ENCODE measurements at places on chromosomes 4 and X.

GRCh38 chrX:31228909-31229308, 157.1 kb upstream of the FTHL17 start:
- DNase-seq, result no peak

DNA sequence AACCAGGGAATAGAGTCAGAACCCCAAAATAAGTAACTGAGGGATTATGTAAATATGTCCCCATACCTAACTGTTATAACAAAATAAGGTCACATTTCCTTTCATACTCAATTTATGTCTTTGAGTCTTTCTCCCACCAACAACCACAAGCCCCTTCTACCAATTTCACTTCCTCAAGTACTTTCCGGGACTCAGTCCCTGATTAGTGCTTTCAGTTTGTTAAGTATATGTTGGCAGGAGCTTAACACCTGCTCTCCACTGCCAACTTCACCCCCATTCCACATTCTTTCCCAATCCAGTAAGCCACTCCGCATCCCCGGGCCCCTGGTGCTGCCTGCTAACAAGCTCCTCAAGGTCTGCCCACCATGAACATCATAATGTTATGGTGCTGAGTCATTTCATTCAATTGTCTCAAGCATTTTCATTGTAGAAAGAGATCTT, 71.3 kb upstream of the SPRY1 start:
- peak; percentile 52 for DNase-seq

DNA sequence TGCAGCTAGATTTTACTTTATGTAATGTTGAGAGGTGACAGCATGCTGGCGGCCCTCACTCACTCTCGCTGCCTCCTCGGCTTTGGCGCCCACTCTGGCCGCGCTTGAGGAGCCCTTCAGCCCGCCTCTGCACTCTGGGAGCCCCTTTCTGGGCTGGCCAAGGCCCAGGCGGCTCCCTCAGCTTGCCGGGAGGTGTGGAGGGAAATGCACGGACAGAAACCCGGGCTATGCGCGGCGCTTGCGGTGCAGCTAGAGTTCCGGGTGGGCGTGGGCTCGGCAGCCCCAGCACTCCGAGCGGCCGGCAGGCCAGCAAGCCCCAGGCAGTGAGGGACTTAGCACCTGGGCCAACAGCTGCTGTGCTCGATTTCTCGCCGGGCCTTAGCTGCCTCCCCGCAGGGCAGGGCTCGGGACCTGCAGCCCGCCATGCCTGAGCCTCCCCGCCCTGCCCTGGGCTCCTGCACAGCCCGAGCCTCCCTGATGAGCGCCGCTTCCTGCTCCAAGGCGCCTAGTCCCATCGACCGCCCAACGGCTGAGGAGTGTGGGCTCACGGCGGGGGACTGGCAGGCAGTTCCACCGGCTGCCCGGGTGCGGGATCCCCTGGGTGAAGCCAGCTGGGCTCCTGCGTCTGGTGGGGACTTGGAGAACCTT, 128.7 kb downstream of the GASK1B start:
- DNase-seq, result no peak

DNA sequence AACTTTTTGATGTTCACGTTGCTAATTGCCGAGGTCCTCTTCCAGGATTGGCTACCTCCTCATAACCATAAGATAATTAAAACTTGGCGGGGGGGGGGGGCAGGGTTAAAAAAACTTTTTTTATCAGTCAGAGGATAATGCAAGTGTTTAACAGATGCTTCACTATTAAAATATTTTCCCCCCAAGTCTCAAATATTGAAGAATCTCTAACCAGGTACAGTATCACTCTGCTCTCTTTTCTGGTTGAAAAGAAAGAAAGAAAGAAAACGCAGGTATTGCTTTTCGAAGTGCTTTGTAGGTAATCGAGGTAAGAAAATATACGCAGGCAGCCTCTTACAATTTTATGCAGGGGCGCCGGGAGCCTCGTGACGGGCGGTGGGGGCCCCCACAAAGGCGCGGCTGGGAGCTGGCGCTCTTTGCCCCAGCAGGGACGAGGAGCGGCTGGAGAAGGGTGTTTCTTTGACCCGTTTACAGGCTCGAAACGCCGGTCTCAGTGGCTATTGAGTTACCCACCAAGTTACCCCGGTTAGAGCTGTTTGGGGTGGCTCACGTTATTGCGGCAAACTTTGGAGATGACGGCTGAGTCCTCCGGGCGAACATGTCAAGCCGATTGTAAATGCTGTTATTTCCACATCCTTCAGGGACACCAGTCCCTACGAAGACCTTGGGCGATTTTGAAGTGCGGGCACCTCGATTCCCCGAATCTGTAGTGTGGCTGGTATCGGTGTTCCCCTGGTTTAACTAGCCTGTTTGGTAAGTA, 477 bp upstream of the HAND2 start:
- DNase-seq, result no peak

- no peak for DNase-seq
Measured at GRCh38 chrX:37332987-37333658, 16.0 kb upstream of the PRRG1 start.

DNA sequence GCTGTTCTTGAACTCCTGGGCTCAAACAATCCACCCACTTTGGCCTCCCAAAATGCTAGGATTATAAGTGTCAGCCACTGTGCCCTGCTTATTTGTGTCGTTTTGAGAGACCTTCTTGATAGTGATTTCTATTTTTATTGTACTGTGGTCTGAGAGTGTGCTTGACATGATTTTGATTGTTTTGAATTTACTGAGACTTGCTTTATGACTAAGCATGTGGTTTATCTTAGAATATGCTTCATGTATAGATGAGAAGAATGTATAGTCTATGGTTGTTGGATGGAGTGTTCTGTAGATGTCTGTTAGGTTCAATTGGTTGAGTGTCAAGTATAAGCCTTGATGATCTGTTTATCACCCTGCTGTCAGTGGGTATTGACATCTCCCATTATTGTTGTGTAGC, 789.3 kb downstream of the IL1RAPL1 start:
- DNase-seq, result no peak

DNA sequence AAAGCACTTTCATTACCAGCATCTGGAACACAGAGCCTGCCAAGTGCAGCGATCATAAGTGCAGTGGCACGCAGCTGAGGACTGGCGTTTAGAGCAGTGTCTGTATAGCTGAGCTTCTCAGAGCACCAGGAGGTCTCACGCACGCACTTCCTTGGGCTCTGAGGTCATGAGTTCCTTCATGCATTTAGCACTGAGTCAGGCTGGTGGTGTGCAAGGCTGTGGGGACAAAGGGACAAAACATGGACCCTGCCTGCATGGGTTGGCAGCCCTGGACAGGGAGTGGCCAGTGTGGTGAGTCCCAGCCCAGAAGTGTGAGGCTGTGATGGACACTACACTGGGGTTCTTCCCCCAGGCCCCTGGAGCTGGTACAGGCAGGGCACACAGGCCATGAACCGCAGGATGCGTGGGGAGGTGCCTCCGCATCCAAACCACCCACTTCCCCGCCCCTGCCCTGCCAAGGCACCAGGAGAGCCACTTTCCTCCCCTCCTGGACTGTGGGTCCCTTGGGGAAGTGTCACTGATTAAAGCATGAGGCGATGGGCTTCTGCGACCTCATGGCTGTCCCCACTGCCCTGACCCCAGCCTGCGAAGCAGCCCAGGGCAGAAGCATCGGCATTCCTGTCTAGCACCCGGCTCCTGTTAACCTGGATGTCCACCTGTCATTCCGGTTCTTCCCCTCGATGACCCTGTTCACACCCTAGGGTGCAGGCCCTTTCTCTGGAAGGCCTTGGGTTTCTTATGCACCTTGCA, 37.2 kb upstream of the GPR78 start:
- DNase-seq, result no peak

- DNase-seq, result no peak
Measured at GRCh38 chr4:112736718-112737135, 99.8 kb downstream of the LARP7 start.

DNA sequence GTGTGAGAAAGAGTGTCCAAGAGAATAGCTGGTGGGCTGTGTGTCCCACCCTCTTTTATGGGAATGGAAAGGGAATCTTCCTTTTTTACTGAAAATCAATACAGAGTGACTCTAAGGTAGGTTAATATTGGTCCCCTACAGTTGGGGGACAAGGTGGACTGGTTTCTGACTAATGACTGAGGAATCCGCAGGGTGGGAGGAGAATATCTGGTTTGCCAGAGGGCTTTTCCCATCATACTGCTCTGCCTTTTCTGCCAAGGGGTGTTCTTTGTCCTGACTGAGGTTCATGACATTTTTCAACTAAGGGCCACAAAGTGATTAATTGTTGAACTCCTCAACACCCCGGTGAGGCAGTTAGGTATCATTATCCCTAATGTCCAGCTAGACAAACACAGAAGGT, 261.6 kb downstream of the SPATA18 start:
- DNase-seq, result no peak

- DNase-seq, result no peak
Measured at GRCh38 chr4:114535725-114536124, 62.9 kb upstream of the UGT8 start.

DNA sequence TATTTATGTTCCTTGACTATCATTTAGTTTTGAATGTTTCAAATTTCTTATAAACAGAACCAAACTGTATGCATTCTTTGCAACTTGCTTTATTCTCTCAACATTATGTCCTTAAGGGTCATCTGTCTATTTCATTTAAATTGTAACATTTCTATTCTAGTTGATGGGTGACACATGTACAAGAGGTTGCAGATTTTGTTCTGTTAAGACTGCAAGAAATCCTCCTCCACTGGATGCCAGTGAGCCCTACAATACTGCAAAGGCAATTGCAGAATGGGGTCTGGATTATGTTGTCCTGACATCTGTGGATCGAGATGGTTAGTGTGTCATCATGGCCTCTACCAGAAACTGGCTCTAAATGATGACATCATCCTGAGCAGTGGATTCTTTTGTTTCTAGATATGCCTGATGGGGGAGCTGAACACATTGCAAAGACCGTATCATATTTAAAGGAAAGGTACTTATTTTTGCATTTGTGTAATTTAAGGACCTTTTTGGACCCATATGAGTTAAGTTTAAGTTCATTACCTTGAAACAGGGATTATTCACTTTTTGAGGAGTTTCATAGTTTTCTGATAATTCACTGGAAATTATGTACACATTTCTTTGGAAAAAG, 6.1 kb downstream of the LIAS start:
- peak; percentile 81 for DNase-seq

DNA sequence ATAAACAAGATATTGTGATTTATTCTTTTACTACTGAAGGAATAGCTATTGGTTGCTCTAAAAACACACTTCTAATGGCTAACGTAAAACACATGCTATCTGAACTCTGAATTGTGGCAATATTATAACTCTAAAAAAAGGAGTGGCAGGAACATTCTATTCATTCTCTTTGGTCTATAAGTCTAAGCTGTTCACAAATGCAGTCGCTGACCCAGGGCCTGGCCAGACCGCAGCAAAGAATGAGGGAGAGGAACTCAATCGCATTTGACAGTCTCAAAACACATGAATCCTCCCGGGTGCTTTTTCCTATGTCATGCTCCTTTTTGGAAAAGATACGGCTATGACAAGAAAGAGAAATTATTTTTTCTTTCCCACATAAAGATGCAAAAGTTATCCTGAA, 651.6 kb upstream of the PITX2 start:
- peak; percentile 9 for DNase-seq

DNA sequence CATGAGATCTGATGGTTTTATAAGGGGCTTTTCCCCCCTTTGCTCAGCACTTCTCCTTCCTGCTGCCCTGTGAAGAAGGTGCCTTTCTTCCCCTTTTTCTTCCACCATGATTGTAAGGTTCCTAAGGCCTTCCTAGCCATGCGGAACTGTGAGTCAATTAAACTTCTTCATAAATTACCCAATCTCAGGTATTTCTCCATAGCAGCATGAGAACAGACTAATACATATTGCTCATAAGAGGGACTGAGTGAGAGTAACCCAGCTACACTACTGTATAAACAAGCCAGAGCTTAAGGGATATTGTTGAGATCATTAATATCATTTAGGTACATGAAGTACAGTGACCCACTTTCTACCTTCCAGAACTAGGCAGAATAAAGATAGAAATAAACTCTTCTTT, 102.9 kb downstream of the TEX13A start:
- DNase-seq, result no peak

DNA sequence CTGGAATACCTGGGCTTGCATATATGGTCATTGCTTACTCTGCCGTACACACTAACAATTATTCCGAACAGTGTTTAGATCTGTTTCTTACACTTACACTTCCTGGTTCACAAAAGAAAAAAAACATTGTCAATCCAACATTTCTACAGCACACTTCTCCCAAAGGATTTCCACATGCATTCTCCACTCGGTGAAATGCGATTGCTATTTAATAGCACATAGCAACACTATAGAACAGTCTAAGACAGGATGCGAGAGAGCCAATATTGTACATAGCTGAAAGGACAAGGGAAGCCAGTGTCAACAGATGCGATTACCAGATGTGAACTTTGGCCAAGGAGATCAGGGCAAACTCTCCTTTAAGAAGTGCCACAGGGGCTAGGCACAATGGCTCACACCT, 220.7 kb upstream of the GPC4 start:
- no peak for DNase-seq

DNA sequence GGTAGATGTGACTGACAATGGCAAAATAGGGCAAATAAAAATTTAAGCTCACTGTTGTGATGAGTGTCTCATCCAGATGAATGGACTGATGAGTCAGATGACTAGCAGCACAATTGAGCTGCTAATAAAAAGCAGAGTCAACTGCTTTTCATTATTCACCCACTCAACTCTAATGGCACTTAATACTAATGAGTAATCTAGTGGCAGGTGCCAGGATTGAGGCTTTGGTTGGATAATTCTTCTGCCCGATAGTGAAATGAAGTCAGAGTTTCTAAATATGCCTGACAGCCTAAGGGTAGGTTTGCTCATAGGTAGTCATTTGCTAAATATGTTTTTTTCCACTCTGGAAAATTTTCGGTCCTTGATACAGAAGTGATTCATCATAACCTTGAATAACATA, 10.4 kb downstream of the OGT start:
- DNase-seq, result peak; percentile 80

- DNase-seq, result no peak
Measured at GRCh38 chrX:136528645-136529315, 3.2 kb upstream of the VGLL1 start.

GRCh38 chr4:121326597-121326996, 54.2 kb downstream of the QRFPR start:
- DNase-seq, result no peak
